ENCODE measurements at places on chromosomes 5 and 9.

DNA sequence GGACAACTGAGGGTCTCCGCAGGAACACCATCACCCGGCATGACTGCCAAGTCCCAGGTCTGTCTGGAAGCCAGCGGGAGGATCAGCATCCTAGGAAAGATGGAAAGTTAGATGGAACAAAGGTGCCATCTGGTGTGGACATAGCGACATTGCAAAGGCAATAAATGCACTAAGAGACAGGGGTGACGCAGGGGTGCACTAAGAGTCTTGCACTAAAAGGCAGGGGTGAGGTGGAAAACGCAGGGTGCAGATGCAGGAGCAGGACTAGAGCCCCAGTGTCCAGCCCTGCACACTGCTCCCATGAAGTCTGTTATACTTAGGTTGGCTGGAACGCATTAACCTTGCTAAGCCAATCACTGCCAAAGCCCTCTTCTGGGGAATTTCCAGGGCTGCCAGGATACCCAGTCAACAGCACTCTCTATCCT, 15.5 kb downstream of the ATOX1 start:
- no peak for DNase-seq

GRCh38 chr5:63456279-63456678, 506.0 kb downstream of the HTR1A start:
- DNase-seq = no peak

- DNase-seq = no peak
Observed at GRCh38 chr9:70616228-70616990, 202.0 kb upstream of the KLF9 start.

DNA sequence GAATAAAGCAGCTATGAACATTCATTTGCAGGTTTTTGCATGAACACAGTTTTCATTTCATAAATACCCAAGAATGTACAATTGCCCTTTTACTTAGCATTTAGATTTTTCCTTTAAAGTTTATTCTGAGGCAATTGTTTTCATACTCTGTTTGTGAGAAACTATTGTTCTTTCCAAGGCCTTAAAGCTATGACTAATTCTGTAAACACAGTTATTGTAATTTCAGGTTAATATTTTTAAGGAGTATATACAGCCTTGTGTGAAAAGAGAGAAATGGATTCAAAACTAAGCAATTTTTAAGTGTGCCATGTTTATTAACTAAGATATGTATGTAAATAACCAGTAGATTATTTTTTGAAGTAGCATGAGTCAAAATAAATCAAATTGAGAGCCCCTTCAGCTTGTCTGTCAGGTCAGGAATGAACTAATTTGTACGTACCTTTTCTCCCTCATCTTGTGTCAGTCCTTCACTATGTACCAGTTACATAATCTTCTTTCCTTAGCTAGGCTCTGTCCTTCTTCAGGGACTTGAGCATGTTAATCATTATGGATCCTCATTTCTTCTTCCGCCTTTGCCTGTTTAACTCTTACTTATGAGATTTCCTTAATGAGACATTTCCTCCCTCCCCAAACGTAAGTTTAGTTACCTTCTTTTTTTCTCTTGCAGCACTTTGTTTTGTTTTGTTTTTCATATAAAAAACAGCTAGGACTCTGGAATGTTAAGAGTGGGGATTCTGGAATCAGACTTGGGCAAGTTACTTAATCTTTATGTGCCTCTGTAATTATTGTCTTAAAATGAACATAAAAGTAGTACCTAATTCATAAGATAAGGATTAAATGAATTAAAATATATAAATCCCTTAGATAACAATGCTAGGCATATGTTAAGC, 63.6 kb downstream of the NIPBL start:
- no peak for DNase-seq

GRCh38 chr5:180103487-180104167, 32.1 kb upstream of the RNF130 start:
- DNase-seq = no peak

DNA sequence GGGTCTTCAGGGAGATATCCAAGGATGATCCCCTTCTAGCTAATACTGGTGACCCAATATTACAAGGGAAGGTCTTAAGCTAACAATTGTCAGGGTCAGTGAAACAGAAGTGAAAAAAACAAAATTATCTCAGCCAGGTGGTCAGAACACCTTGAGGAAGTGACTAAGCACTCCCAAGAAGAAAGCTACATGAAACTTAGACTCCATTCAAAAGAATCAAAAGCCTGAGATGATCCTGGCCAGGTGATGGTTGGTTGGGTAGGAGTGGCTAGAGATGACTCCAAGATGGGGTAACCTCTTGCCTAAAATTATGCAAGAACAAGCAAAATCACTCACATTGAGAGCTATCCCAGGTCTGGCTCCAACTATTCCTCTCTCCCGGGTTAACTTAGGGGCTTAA, 5.4 kb downstream of the VCP start:
- DNase-seq = no peak

DNA sequence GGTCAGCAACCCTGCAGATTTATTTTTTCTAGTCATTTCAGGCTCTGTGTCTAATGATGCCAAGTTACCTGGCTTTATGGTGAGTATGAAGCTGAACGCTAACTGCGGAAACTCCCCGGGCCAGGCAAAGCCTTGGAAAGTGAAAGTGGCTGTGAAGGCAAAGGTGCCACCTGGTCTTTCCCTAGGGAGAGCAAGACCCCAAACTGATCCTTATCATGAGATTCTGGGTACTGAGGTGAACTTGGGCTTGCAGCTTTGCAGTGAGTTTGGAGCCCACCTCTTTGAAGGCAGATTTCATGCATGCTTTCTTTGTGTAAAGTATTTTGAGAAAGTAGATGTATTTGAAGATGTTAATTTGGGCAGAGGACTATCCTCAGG, 63.3 kb downstream of the CARTPT start:
- no peak for DNase-seq

GRCh38 chr5:57784121-57784520, 301.5 kb upstream of the ACTBL2 start:
- no peak for DNase-seq

GRCh38 chr9:28034242-28034641, 461.0 kb upstream of the C9orf72 start:
- no peak for DNase-seq

DNA sequence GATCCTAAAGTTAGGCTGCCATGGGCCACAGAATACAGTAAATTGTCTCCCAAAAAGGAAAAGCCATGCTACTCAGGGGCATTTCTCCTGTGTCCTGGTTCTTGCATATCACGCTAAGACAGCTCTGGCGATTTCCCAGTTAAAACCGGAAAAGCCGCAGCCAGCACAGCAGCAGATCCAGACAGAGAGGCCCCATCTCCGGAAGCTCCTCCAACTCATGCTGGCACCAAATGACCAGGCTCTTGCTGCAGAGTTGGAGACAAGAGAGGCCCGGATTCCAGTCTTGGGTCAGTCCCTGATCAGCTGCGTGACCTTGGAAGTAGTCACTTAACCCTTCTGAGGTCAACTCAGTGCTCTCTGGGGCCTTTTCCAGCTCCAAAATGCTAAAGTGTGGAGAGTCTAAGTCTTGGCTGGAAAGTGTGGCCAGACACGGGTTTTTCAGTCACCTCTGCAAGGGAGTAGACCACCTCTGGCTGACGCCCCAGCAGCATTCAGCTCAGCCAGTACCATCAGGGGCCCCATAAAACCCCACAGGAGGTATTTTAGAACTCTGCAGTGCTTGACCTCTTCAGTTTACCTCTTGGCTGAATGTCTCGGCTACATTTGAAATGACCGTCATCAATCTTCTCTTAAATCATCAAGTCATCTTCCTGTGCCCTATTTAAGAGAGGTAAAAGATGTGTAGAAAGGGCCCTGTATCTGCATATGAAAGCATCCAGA, 16.2 kb downstream of the GDNF start:
- DNase-seq = no peak

All from stimulated activated CD4-positive, alpha-beta T cell treated with anti-CD3 and anti-CD28 coated beads, TNF-alpha, amount 100 ng/mL, for 48 hours (primary cell).